ENCODE measurements at places on chromosomes 2 and 18.

DNA sequence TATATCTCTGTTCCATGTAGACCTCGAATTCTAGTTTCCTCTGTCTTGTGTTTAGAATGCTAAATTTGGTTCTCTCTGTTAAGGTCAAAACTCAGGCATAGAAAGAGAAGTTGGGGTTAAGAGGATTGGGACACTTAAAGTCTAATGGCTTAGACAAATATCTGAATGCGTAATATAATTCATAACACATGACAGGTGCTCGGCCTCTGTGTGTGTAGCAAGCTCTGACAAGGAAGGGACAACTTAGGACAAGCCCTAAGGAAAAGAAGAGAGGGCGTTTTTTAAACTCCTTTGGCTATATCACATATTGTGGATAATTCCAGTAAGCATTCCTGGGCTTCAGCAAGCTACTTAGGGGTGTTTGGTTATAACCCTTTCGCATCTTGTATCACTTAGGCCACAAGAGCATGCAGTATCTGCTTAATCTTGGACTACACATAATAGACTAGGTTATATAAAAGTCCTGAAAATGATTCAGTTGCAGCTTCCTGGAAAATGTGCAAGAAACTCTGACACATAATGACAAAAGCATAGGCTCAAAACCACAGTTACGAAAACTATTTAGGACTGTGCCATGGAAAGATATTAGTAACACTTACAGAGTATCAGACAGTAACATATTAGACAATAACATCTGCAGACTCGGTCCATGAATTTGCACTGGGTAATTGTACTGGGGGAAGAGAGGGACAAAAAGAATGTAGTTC lies 16.1 kb upstream of the CREB1 start:
- DNase-seq, result no peak

- no peak for DNase-seq
Measured at GRCh38 chr18:48702346-48703027, 163.7 kb downstream of the CTIF start.

DNA sequence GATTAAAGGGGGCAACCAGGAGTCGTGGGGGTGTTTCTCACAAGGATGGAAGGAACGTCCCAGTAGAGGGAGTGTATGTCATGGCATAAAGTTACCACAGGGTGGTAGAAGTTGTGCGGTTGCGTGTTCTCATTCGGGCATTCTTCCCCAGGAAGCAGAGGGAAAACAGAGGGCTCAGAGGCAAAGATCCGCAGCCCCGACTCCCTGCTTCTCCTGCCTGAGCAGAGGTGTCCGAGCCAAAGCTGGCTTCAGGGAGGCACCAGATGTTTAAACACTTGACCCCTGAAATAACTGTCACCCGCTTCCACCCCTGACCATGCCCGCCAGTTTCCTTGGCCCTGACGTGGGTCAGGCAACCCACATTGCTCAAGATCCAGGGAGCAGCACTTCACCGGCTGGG lies 83.7 kb downstream of the EN1 start:
- DNase-seq, result no peak

DNA sequence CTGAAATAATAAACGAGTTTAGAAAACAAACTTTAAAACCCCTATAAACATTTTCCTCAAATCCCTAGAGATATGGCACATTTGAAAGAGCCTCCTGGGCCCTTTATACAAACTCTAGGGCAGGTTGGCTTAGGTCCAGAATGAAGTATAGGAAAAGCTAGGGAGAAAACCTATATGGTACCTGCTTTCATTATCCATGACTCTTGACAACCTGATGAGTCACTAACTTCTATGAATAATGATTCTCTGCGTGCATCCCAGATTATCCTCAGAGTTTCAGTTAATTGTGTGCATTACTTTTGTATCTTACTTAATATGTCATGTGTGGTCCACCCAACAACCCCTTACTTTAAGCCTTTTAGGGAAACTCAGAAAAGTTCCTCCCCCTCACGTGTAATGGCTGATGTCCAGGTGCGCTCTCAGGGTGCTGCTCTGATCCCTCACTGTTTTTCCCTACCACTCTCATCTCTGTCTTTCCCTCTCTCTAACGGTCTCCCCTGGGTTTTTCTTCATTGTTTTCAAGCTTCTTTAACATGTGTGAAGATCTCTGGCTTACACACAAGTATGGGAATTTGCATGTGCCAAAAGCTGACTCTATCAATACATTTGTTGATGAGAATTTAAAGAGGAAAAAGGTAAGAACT lies 78.5 kb downstream of the LRP1B start:
- no peak for DNase-seq

GRCh38 chr2:61015976-61016375 lies 1.5 kb upstream of the PEX13 start:
- no peak for DNase-seq

GRCh38 chr2:224650815-224651439 lies 65.2 kb downstream of the CCDC195 start:
- no peak for DNase-seq

DNA sequence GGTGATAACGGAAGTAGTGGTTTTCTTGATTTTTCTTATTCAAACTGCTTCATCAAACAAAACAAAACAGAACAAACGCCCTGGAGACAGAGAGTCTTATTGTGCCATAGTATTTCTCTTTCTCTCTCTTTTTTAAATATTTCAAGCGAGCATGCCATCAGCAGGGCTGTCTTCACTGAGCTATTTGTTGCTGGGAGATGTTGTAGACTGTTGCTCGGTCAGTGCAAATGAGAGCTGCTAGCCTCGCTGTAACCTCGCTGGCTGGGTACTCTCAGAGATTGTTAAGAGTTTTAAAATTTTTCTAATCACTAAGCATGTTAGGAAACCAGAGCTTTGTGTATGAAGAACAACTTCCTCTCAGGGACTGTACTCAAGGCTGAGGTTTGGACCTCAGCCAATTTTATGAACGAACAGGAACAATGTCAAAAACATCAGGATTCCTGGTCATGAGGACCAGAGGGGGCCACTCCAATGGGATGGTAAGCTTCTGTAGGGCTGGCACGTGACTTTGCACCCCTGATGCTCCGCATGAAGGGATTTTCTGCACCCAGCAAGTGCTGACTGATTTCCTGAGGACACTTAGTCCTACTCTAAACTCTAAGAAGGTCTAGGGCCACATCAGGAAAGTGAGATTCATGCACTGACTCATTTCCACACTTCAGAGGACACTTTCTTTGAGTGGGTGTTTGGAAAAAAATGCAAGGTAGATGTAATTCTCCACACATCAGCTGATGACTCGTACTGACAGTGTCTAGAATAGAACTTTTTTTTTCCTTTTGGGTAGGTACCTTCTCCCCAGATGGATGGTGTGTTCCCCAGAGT lies 59.8 kb upstream of the IL1R1 start:
- no peak for DNase-seq

DNA sequence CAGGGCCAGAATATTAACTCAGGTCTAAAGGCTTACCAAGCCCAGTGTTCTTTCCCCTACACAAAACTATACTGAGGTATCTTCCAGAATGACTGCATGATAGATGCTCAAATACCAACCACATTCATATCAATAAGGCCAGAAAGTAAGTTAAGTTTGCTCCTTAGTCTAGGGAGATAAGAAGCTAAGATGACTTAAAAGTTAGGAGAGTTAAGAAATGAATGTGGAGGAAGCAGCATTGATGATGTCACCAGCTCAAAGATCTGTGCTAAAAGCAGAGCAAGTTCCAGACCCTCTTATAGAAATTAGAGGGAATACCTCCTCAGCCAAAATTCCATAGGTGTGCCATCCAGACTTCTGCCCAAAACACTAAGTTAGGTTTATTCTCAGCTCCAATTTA lies 6.1 kb downstream of the PPP4R1 start:
- DNase-seq, result no peak

DNA sequence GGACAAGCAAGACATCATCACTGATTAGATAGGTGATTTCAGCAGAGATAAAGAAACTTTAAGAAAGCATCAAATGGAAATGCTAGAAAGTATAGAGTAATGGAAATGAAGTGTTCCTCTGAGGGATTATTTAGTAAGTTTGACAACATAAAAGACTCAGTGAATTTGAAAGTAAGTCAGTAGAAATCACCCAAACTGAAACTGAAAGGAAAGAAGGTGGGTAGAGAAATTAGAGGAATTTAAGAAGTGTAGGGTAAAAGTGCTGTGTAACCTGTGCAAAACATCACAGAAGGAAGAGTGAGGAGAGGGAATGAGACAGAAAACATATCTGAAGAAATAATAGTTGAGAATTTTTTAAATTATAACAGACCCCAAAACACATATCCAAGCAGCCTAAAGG lies 343.1 kb downstream of the CBLN2 start:
- DNase-seq, result no peak

- no peak for DNase-seq
Measured at GRCh38 chr18:53789376-53790247, 434.9 kb downstream of the MBD2 start.

GRCh38 chr2:167406558-167406957 lies 518.3 kb downstream of the XIRP2 start:
- no peak for DNase-seq

DNA sequence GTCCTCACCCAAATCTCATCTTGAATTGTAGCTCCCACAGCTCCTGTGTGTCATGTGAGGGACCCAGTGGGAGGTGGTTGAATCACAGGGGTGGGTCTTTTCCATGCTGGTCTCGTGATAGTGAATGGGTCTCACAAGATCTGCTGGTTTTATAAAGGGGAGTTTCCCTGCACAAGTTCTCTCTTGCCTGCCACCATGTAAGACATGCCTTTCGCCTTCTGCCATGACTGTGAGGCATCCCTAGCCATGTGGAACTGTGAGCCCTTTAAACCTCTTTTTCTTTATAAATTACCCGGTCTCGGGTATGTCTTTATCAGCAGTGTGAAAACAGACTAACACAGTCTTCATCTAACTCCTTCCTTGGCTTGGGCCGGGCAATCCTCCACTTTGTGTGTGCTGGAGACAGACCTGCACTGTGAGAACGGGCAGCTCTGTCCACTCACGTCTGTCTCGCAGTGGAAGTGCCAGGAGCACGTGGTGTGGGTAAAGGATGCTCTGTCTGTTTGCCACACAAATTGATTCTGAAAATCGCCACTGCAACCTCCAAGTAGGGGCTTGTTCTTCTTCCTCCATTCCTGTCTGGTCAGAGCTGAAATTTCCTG lies 47.6 kb upstream of the OTOS start:
- no peak for DNase-seq

DNA sequence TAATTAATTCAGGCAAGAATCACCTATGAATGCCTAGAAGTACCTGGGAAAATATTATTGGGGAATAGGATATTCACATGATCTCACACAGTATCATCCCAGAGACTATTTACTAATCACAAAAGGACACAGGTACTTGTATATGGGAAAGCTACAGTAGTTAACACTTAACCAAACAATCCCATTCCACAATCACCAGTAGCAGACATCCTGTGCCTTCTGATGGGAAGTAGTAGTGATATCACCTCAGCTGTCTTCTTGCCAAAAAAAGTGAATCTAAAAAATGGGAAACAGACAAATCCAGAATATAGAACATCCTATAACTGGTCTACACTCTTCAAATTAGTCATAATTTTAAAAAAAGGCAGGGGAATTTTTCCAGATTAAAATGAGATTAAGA lies 75.6 kb upstream of the CCDC150 start:
- no peak for DNase-seq

DNA sequence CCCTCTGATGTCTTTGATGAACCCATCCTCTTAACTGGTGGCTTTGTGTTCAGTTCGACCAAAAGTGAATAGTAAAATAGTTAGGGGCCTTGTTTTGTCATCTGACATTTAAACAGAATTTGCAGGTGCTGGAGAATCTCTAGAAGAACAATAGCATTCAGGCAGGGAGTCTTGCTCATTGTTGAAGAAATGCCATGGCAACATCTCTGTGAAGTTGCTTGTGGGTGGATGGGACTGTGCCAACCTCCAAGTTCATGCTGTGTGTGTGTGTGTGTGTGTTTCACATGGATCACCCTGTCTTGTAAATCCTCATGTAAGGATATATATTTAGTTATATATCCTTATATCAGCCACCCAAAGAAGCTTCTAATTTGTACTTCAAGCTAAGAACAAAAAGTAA lies 66.7 kb downstream of the SKA1 start:
- no peak for DNase-seq

DNA sequence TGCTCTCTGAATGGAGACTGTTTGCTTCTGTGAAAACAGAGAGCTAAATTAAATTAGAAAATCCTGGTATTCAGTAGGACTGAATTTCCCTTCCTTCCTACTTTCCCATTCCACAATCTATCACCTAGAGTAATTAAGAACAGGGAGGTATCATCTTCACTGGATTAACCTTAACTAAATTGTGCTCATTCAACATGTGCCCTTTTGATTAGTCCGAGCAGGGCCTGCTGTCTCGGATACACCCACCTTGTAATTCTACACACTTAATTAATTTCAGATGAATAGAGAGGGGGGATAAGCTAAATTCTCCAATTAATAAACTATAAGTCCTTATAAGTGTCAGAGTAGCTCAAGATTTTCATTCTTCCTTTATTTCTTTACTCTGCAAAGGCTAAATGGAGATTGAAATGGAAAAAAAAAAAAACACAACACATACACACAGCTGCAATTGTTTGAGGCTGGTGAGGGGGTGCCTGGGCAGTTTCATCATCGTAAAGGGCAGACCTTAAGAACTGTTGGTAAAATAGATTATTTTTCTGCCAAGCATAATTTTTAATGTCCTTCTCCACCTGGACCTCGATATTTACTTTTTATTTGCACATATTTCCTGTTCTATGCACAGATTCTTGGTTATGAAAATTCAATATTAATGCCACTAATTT lies 157.1 kb upstream of the SIX2 start:
- no peak for DNase-seq

GRCh38 chr2:124426625-124427024 lies 401.5 kb downstream of the CNTNAP5 start:
- no peak for DNase-seq

GRCh38 chr2:182907081-182907830 lies 40.8 kb upstream of the FRZB start:
- DNase-seq, result no peak

DNA sequence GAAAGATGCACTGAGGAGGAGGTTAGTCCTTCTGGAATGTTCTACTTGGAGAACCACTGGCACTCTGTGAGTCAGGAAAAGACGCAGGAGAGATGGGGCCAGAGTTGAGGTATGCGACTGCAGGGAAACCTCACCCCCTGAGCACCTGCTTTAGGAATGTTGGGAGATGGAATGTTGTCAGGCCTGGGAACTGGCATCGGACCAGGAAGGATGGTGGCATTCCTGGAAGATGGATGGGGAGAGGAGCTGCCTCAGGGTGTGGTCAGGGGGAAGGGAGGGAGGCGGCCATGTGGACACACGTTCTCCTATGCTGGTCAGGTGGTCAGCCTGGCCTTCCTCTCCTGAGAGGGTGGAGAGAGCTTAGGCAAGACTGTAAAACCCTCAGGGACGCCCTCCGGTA lies 146.3 kb downstream of the CELF4 start:
- no peak for DNase-seq

GRCh38 chr2:178142274-178143065 lies 30.2 kb downstream of the RBM45 start:
- no peak for DNase-seq

- DNase-seq, result no peak
Measured at GRCh38 chr2:201233192-201233811, 27.0 kb upstream of the CASP8 start.

DNA sequence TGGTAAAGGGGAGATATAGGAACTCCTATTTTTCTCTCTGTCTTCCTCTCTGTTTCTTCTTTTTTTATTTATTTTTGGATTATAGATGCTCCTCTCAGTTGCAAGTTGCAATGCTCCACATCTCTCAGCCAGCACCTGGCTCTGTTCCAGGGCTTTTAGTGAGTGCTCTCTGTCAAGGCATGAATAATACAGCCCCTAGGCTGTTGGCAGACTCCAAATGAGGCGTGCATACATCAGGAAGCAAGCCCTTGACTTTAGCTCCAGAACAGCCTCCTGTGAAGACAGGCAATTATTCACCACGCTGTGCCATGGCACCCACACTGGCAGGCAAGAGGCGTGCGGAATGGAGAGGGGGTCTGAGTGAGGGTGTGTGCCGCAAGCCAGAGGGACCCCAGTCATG lies 228.1 kb upstream of the PXDN start:
- DNase-seq, result no peak

Measured in coronary artery (tissue), 2 donors.